ENCODE measurements at places on chromosomes 3 and 15.
A peak's percentile ranks its signal among the peaks of the same experiment; 100 is the strongest.

DNA sequence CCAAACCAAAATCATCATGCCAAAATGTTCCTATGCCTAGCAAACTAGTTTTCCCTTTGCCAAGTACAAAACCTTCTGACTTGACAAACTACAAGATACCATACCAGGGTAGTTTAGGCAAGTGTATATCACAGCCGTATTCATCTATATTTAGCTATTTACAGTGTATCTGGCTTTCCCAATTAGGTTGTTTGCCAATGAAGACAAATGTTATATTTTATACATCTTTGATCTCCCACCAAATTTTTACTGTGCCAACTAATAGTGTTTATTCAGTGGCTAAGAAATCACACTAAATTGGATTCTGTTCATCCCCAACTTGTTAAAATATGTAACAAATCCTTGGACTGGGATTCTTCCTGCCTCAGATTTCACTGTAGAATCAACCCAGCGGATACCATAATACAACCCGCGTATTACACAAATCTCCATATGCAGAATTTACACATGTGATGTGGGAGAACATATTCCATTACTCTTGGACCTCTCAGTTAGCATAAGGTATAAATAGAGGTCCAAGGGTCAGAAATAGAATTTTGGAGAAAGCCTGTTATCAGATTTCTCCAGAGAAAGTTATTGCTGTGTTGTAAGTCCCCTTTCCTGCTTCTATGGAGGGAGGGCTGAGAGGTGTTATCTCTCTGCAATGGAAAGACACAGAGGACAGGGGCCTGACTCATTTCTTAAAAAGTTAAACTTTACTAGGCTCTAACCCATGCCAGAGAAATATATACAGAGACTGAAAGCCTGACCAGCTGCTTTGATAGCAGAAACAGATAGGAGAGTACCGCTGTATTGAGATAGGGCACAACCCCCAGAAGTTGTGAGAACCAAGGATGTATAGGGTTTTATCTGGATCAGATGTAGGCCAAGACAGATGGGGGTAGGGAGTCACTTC lies 467.0 kb downstream of the FGF12 start:
- no peak for DNase-seq

GRCh38 chr15:72110355-72110754 lies 7.6 kb downstream of the MYO9A start:
- no peak for DNase-seq

- DNase-seq = no peak
Observed at GRCh38 chr3:124627501-124627908, 102.7 kb upstream of the UMPS start.

- peak; percentile 57 for DNase-seq
Observed at GRCh38 chr3:11718637-11719405, 75.1 kb upstream of the VGLL4 start.

GRCh38 chr3:3097958-3098357 lies 12.2 kb downstream of the IL5RA start:
- DNase-seq = peak; percentile 46

GRCh38 chr15:59237924-59238331 lies 31.3 kb downstream of the LDHAL6B start:
- peak; percentile 48 for DNase-seq

GRCh38 chr15:59400103-59400813 lies 27.6 kb upstream of the MYO1E start:
- no peak for DNase-seq

DNA sequence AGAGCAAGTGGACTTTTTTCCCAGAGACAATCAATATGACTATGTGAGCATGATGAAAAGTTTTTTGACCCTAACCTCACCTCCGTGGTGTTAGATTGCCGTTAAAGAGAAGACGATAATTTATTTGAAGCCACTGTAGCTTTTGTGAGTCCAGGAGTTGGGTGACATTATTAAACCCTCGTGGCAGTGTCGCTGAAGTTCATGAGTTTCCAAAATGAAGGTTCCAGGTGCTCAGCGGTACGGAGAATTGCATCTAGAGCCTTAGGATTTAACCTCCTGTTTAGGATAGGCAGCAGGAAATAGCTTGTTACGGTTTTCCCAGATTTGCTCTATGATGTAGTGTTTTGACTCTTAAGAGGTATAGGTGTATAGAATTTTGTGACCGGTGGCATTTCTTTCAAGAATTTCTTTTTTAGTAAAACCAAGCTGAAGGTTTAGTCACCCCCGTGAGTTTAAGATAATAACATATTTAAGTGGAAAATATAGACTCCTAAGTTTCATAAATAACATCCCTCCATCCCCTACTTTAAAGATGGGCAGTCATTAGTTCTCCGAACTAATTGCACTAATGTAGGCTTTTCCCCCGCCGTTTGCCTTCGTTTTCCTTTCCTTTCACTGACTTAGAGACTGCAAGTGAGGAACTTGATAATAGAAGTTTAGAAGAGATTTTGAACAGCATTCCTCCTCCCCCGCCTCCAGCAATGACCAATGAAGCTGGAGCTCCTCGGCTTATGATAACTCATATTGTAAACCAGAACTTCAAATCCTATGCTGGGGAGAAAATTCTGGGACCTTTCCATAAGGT lies 2.0 kb downstream of the SMC4 start:
- DNase-seq = peak; percentile 71

DNA sequence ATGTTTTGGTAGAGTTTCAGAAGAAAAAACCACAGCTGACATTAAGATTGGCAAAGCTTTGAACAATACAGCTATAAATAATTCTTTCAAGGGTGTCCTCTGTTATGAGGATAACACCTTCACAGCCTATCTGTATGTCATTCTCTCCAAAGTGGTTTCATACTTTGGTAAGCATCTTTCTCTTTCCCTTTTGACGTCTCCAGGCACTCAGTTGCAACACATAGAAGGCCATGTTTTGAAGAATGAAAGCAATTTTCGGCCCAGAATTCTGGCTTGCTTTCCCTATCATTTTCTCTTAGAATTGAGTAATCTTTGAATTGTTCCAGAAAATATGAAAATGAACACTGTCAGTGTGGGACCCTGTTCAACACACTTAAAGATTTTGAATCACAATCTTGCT lies 200.0 kb upstream of the CBLB start:
- peak; percentile 80 for DNase-seq

DNA sequence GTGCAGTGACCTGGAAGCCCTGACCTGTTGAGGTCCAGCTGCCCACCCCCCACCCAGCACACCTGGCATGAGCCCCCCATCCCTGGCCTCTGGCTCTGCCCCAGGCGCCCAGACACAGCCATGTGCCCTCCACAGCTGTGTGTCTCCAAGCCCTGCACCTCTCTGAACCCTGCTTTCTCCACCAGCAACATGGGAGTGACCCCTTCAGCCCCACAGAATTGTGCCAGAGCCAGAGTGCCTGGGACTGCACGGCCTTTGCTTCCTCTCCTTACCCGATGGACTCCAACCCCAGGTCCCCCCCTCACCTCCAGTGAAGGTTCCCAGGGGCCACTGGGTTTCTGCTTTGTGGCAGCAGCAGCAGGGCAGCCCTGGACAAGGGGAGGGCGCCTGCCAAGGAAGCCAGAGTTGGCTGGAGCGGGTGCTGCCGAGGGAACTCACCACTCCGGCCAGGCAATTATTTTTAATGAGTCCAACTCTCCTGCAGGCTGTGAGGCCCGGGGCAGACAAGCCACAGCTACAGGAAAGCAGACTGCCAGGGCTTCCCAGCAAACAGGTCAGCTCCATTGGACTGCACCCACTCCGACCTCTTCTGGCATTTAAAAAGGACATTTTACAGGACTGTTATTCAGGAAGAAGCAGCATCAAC lies 24.1 kb downstream of the PRR20G start:
- no peak for DNase-seq

DNA sequence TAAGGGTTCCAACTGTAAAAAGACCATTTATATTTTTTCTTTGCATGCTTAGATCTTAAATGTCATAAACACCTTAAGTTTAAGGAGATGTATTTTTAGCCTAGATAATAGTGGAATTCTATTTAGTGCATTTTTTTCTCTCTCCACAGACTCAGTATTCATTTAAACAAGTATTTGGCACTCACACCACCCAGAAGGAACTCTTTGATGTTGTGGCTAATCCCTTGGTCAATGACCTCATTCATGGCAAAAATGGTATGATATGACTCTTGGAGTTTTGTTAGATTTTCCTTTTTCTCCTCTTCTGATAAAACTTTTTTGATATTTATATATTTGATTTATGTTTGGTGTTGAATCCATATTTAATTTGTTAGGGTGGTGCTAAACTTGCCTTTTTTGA lies 7.3 kb downstream of the KIF23 start:
- DNase-seq = no peak

DNA sequence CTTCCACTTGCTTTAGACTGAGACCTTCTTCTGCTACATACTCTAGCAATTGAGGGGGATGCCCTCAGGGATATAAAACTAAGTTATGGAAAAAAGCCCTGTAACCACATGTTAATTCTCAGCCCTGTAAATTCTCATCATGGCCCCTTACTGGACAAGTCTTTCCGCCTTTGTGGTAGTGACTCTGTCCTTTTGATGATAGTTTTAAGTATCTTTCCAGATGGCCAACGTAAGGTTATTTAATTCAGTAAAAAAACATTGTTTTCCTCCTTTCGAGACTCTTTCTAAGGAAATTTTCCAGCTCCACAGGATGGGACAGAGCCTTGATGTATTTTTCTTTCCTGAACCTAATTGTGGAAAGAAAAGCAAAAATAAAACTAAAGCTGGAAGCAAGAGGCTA lies 25.3 kb upstream of the TM4SF4 start:
- no peak for DNase-seq

- no peak for DNase-seq
Observed at GRCh38 chr3:10023587-10024310, 2.5 kb upstream of the FANCD2 start.

- no peak for DNase-seq
Observed at GRCh38 chr15:83462953-83463433, 15.9 kb downstream of the SH3GL3 start.

- no peak for DNase-seq
Observed at GRCh38 chr15:38053205-38053604, 118.8 kb downstream of the TMCO5A start.

GRCh38 chr3:66128623-66129022 lies 89.9 kb upstream of the MAGI1 start:
- DNase-seq = no peak

GRCh38 chr3:146203776-146204175 lies 42.8 kb upstream of the PLOD2 start:
- DNase-seq = no peak

DNA sequence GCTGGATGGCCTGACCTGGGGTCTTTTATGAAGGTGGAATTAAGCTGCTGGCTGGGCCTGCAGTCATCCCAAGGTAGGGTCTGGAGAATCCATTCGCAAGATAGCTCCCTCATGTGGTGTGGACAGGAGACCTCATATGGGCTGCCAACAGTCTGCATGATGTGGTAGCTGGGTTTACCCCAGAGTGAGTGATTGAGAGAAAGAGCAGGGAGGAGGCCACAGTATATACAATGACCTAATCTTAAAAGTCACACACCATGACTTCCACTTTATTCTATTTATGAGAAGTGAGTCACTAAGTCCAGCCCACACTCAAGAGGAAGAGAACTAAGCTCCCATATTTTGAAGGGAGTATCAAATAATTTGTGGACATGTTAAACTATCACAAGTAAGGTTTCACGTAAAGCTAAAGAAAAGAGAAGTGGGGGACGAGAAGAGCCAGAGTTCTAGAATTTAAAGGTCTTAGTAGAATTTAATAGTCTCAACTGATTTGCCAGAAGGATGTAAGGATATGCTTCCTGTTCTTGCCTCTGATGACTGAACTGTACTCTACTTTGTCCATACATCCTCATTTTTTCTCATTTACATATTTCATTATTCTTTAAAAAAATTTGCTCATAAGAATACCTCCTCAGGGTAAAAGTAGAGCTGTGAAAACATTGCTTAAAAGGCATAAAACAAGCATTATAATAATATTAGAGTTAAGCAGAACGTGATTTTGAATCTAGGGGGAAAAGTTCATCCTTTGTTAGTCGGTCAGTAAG lies 184.4 kb downstream of the PEX5L start:
- no peak for DNase-seq

GRCh38 chr15:81849289-81849688 lies 196.5 kb downstream of the MEX3B start:
- DNase-seq = no peak

- DNase-seq = no peak
Observed at GRCh38 chr3:54427501-54427900, 305.1 kb downstream of the CACNA2D3 start.

- no peak for DNase-seq
Observed at GRCh38 chr15:87731630-87732029, 524.9 kb downstream of the NTRK3 start.

GRCh38 chr15:56821721-56822425 lies 88.6 kb upstream of the ZNF280D start:
- peak; percentile 69 for DNase-seq

- no peak for DNase-seq
Observed at GRCh38 chr3:99920481-99921376, 103.1 kb downstream of the CMSS1 start.

DNA sequence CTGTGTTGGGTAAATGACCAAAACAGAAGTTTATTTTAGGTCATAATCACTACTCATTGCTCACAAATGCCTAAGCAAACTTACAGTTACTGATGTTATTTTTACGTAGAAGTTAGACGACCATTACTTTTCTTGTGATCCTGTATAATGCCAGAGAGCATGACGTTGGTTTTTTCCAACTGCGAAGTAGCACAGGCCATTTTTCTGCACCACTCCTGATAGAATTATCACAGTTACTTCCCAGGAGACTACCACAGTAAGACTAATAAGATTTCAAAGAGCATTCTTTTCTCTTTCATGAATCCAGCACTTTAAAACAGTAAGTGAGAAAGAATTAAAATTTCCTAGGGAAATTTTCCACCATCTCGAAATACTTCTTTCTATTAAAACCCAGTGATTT lies 19.8 kb downstream of the CD200 start:
- DNase-seq = no peak

GRCh38 chr3:82038556-82038955 lies 277.1 kb upstream of the GBE1 start:
- DNase-seq = no peak

DNA sequence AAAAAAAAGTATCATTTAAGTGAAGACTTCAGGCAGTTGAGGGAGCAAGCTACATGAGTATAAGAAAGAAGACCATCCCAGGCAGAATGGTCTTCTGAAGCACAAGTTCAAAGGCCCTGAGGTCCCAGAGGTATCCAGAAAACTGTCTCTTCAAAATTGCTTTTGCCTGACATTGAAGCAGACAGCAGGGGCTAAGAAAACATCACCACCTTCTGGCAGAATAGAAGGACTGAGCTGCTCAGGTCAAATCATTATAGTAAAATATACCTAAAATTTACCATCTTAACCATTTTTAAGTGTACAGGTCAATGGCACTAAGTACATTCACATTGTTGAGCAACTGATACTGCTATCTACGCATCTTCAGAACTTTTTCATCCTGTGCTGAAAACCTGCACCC lies 16.4 kb downstream of the GPR160 start:
- peak; percentile 72 for DNase-seq

GRCh38 chr15:75201616-75202250 lies at the start of gene C15orf39:
Gene C15orf39, plus strand, starts transcription at chr15:75201882. Its CDS starts 4,167 bp downstream, at chr15:75206049.
- DNase-seq = peak; percentile 76

DNA sequence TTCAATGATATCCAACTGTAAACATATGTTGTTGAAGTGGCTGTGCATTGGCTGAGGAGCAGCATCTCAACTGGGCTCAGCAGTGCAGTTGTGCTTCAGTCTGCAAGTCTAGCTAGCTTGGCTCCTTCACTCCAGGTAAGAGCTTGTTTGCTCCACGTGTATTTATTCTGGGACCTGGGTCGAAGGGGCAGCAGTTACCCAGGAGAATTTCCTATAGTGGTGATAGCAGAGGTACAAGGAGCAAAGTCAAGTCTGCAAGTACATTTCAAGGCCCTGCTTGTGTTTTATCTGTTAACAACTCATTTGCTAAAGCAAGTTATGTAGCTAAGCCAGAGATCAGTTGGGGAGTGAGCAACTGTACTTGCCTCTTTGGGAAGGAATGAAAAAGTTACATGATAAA lies 286.2 kb upstream of the UMPS start:
- no peak for DNase-seq

- DNase-seq = no peak
Observed at GRCh38 chr3:65984975-65985374, 53.7 kb downstream of the MAGI1 start.
